Stimulated activated CD4-positive, alpha-beta T cell treated with anti-CD3 and anti-CD28 coated beads, Interleukin-1b, Interleukin-23, amount 100 ng/mL, for 24 hours (primary cell): ENCODE measurements at places on chromosomes 13 and 19.

- no peak for DNase-seq
Measured at GRCh38 chr13:65803530-65804392, 1426.4 kb downstream of the PCDH9 start.

- DNase-seq, result no peak
Measured at GRCh38 chr13:111874981-111875380, 192.0 kb upstream of the SOX1 start.

DNA sequence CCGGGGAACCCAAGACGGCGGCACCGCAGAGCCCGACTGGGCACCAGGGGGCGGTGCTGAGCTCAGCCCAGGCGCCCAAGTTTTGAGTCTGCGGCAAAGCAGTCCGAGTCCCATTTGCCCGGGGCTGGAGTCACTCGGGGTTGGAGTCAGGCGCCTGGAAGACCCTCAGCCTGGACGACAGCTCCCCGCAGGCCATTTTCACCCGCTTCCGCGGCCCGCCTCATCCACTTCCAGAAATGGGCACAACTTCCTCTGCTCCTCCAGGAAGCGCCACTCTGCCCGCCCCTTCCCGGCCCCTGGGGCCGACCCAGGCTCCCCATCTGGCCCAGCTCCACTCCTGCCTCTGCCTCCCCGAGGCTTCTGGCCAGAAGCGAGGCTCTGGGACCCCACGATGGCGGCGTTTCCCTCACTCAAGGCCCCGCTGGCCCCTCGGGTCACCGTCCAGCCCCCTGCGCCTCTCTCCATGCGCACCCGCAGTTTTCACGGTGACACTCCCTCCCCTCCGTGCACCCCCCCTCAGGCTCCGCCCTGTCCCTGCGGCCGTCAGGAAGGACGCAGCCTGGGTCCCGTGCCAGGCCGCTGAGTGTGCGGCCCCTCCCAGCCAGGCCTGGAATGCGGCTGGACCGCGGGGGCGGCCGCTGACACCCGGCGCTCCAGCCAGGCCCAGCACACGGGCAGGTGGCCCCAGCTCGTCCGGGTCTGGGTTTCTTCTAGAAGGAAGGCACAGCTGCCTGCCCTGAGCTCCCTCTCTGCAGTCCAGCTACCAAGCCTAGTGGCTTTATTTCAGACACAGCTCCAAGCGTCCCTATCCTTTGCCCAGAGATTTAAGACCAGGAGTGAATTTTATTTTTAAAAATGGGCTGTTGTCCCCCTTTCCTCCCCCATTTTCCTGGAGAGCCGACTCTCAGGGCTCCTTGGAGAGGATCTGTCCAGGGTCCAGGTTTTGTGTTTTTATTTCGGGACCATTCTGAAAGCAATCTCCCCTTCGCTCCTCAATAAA is 4.7 kb downstream of the SERTAD1 start:
- peak; percentile 38 for DNase-seq

DNA sequence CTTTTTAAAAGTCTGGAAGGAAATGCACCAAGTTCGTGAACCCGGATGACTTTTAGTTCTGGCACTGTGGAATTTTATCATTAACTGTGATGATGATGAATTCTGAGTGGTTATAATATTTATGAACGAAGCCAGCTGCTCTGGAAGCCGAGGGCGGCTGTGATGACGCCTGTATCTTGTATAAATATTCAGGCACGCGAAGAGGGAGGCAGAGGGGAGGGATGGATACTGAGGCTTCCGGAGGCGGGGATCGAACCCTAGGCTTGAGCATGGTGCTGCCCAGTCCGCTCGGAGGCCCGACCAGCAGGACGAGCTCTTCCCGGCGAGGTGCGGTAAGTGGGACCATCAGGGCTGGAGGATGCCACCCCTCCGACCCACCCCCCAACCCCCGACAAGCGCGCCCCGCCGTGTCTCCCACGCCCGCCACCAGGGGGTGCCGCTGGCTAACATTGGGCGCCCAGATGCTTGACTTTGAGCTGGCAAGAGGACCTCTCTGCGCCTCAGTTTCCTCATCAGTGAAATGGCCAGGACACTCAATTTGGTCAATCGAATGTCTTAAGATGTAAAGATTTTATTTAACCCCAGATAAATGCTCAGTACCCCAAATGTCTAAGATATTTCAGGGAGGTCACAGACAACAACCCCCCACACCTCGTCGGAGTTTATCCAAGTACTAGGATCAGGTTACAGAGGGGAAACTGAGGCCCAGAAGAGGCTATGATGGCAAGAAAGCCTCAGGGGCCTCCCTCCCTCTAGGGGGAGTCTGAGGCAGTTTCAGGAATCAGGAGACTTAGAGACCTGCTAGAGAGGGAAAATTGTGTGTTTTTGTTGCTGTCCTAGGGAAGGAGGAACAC is 4.5 kb upstream of the RAB3A start:
- no peak for DNase-seq

- DNase-seq, result no peak
Measured at GRCh38 chr13:48043789-48044503, 6.4 kb downstream of the NUDT15 start.

GRCh38 chr19:3102239-3103140 is 8.3 kb downstream of the GNA11 start:
- no peak for DNase-seq

- no peak for DNase-seq
Measured at GRCh38 chr19:56137405-56137804, 3.7 kb upstream of the ZNF444 start.

GRCh38 chr19:33302974-33303790 is 848 bp upstream of the CEBPA start:
- DNase-seq, result no peak

- DNase-seq, result no peak
Measured at GRCh38 chr13:23674795-23675640, 104.8 kb downstream of the TNFRSF19 start.

DNA sequence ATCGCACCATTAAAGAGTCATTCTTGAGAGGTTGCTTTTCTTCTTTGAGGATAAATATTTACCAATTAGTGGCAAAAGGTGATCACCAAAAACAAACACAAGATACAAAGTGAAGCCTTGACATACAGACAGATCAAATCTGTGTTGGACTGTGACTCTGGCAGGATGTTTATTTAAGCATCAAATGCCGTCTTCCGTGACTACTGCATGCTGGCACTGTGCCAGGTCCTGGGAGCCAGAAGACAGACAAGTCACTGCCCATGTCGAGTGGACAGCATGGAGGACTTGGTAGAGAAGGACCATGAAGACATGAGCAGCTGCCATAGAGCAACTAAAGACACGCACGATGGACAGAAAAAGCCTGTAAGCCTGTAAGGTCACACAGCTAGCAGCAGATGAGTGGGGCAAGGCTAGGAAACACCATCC is 92.8 kb upstream of the FARP1 start:
- no peak for DNase-seq

- no peak for DNase-seq
Measured at GRCh38 chr13:21526707-21527540, 67.8 kb upstream of the ZDHHC20 start.

DNA sequence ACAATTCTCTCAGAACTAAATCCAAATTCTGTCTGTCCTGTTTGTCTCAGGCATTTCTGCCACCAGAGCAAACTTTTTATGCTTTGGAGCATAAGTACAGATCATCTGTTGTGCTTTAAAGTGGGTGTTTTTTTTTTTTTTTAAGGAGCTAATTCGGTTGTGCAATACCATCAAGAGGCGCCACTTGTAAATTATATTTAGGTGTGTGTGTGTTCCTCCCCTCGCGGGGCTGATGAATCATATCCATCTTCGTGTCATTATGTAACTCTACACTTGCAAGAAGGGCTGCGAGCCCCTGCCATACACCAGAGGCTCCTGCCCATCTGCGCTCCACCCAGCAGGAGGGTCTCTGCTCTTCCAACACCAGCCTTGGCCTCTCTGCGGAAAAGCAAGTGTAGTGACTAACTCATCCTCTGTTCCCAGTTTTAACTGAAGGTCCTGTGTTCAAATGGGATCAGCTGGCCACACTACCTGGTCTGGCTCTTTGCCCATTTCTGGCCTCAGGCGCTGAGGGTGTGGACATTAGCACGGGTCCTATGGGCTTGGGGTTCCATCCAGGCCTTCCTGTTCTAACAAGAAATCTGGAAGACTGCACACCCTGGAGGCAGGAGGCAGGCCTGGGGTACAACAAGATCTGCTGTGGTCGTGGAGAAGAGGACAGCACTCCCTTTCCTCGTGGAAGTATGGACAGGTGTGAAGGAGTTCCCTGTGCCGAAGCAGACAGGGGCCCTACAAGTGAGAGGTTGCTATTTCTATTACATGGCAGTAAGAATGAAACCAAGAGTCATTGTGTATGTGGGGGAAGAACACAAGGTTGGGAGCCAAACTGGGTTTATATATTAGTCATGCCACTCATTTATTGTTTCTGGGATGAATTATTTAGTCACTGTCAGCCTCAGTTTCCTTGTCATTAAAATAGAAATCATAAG is 96.1 kb upstream of the MBNL2 start:
- no peak for DNase-seq

- no peak for DNase-seq
Measured at GRCh38 chr19:16002406-16003384, 53.9 kb downstream of the OR10H4 start.

- DNase-seq, result no peak
Measured at GRCh38 chr19:6248844-6249243, 30.9 kb downstream of the MLLT1 start.

GRCh38 chr13:49292742-49293486 is 45.2 kb downstream of the CDADC1 start:
- DNase-seq, result no peak

- DNase-seq, result peak; percentile 48
Measured at GRCh38 chr19:46537136-46538097, 41.8 kb upstream of the PNMA8B start.

DNA sequence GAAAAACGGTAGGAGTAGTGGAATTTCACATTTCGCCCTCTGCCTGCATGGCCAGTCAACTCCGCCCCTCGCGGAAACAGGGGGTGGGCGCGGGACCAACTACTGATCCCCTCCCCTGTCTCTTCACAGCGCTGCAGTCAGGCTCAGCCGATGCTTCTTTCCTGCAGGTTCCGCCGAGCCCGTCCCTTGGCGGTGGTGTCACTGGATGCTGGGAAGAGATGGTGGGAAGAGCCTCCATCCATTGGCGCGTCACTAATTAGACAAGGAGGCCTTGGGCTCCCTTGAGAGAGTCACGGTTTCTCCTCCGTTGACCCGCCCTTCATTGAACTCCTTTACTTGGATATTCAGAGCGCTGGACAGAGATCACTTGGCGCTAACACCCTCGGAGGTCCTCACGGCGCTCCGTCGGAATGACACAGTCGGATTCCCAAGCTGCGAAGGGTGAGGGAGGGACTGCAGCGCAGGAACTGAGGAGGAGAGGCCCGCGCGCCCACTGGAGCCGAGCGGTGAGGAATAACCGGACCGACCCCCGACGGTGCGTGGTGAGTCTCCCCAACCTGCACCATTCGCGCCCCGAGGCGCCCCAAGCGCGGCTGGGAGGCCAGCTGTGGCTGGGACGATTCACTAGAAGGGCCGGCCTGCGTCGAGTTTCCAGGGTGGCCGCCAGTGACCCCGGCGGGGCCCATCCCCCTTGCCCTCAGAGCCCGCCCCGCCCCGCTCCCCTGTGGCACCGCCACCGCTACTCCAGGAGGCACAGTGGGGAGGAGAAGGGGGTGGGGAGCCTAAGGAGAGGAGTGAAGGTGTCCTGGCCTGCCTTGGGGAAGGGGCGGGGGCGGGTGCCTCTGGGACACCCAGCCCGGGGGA is 11.2 kb upstream of the CEACAM21 start:
- no peak for DNase-seq

DNA sequence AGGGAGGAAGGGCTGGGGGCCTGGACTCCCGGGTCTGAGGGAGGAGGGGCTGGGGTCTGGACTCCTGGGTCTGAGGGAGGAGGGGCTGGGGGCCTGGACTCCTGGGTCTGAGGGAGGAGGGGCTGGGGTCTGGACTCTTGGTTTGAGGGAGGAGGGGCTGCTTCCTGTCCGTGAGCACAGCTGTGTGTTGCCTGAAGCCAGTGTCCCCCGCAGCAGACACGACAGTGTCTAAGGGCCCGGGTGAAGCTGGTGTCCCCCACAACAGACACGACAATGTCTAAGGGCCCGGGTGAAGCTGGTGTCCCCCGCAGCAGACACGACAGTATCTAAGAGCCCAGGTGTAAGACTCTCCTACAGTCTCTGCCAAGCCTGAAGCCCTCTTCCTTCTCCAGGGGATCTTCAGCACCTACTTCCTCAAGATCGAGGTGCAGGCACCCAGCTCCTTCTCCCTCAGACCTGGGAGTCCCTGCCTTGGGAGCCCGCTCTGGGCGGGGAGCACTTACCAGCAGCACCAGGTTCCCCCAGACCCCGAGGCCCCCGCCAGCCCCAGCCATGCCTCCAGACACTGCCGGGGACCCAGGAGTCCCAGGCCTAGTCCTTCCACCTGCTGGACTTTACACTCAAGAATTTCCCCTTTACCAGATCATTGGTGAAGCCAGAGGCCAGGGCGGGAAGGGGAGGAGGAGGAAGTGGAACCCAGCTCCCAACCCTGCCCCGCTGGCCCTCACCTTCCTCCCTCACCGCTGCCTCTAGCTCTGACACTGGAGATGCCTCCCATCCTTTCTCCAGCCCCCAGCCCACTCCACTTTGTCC is at the start of gene PTPRH:
Gene PTPRH, minus strand, starts transcription at position 622 of the 813 bp plus-strand sequence. Its CDS starts 68 bp downstream, at position 554.
- DNase-seq, result no peak

DNA sequence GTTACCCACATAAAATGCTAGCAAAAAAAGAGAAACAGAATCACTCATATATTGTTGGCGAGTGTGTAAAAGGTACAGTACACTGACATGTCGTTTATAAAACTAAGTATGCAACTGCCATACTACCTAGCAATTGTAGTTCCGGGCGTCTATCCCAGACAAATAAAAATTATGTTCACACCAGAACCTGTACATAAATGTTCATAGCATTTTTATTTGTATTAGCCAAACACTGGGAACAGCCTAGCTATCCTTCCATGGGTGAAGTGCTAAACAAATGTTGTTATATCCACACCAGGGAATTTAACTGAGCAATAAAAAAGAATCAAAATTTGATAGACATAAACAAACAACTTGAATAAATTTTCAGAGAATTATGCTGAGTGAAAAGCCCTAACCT is 28.9 kb upstream of the POSTN start:
- no peak for DNase-seq

DNA sequence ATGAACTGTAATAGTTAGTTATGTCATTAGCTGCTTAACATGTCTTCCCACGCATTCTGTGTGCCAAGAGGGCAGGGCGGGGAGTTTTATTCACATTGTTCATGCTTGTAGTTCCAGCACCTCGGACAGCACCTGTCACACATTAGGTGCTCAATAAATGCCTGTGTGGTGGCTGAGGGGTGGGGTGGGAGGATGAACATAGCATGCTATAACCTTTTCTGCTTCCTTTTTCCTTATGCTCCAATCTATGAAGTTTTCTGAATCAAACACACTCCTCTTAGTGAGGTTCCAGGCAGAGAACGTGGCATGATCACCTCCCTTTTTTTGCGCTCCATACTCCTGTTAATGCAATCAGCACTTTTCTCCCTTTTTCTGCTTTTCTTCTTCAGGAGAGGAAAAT is 15.8 kb upstream of the PTPRS start:
- no peak for DNase-seq

DNA sequence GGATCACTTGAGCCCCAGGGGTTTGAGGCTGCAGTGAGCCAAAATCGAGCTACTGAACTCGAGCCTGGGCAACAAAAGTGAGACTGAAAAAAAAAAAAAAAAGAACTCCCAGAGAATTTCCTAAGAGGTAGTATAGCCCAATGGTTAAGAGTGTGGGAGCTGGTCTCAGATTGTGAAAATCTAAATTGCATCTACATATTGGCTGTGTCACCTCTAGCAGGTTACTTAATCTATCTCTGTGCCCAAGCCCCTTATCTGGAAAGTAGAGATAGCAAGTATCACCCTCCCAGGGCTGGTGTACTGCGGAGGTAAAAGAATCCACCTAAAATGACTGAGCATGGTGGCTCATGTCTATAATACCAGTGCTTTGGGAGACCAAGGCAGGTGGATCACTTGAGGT is 3.7 kb upstream of the PLAUR start:
- DNase-seq, result no peak
